ENCODE measurements at places on chromosomes 11 and 22.

- no peak for DNase-seq
These were observed 20.5 kb upstream of the AMOTL1 start for GRCh38 chr11:94747601-94748041.

GRCh38 chr11:88179971-88180629 lies 4.9 kb upstream of the RAB38 start:
- DNase-seq: peak; percentile 2

DNA sequence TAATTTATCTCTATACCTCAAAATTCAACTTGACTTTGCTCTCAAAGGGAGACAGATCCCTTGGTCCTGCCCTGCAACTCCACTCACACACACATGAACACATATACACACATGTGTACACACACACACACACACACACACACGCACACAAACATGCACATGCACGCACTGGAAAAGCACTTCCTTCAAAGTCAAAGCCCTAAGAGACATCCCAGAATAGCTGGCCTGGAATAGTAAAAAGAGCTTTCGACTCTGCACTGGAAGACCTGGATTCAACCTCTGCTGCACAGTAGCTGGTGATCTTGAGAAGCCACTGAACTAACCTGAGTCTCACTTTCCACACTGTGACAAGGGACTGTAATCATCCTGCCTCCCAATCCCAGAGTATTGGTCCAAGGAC lies 26.8 kb downstream of the TENM4 start:
- no peak for DNase-seq

- no peak for DNase-seq
These were observed 4.4 kb downstream of the ALX4 start for GRCh38 chr11:44305470-44306051.

DNA sequence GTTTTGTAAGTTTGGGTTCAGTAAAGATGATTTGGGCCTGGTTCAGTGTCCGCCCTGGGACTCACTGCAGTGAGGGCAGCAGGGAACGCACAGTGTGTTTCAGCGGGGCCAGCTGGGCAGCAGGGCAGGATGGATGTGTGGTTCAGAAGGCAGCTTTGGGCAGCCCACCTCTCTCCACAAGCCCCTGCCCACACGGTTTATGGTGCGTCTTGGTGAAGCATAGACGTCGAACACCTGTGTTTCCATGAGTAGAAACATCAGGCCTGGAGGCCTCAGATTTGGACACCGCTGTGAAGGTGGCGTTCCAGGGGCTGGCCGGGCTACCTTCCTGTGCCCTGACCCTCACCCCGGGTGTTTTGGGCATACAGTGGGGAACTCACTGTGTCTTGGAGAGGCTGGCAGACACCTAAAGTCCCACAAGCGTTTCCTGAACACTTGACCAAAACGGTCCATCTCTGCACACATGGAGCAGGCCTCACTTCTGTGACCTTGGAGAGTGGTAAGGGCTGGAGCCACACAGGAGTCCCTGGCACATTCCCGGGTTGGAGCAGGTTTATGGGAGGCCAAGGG lies 59.0 kb downstream of the ST14 start:
- no peak for DNase-seq

DNA sequence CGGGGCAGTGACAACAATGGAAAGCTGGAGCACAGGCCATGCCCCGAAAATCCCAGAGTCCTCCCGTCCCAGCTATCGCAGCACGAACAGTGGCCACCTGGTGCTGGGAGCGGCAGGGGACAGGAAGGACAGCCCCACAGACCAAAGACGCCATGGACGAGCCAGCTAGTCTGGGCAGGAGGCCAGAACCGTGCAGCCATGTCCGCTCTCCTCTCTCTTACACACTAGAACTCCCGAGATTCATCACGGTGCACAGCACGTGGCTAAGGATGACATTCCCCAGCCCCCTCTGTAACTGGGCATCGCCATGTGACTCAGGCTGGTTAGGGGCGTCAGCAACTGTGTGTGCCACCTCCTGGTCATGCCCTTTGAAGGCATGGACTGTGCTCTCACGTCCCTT lies 4.6 kb downstream of the CDPF1 start:
- DNase-seq: no peak

DNA sequence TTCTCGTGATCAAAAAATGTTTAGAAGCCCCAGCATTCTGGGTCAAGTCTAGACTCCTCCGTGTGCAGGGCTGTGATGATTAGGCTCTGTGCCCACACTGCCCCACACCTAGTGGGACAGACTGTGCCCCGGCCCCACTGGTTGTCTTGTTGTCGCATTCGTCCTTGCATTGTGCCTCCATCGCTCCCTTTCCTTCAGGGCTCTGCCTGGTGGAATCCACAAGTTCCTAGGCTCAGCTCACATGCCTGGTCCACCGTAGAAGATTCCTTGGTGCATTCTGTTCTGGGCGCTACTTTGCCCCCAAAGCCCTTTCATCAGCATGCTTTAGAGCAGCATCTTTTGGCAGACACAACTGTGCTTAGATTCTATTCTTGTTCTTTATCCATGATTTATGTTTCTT lies 23.5 kb upstream of the THY1 start:
- DNase-seq: no peak

DNA sequence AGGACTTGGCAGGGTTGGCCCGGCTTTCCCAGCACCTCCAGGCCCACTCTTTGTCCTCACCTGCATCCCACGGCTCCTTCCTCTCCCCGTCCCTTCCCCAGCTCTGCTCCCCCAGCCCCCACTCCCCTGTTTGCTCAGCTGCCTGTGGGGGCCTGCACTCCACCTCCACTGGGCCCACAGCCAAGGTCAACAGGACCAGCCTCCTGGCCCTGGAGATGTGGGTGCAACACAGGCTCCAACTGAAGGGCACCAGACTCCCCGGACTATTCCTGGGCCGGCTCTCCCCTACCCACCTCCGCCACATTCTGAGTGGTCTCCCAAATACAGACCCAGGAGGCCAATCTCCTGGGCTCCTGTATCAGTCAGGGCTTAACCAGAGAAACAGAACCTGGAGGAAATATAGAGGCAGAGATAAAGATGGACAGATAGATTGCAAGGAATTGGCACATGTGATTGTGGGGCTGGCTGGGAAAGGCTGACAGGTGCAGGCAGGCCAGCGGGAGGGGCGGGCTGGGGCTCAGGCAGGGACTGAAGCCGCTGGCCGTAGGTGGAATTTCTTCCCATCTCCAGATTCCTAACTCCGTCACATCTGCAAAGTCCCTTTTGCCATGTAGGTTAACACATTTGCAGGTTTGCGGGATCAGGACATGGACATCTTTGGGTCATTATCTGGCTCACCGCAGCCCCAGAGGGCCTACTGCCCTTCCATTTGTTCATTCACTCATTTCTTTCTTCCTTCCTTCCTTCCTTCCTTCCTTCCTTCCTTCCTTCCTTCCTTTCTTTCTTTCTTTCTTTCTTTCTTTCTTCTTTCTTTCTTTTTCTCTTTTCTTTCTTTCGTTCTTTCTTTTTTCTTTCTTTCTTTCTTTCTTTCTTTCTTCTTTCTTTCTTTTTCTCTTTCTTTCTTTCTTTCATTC lies 45.8 kb upstream of the MYH9 start:
- no peak for DNase-seq

- peak; percentile 37 for DNase-seq
These were observed 9.2 kb downstream of the EXT2 start for GRCh38 chr11:44104481-44105294.

DNA sequence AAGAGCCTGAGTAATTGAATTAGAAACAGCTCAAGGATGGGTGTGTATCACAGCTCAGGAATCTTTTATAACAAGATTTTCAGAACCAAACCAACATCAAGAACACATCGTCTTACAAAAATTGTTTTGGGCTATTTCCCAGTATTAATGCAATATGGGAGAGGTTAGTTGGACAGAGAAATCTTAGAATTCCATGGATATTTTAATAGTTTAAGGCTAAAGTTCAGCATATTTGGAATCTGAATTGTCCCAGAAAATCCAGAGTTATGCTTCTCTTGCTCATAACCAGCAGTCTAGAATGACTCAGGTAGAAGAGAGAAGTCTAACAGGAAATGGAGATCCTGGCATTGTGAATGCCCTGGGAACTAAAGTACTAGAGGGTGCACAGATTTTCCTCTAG lies 74.6 kb downstream of the ADM start:
- DNase-seq: peak; percentile 83

DNA sequence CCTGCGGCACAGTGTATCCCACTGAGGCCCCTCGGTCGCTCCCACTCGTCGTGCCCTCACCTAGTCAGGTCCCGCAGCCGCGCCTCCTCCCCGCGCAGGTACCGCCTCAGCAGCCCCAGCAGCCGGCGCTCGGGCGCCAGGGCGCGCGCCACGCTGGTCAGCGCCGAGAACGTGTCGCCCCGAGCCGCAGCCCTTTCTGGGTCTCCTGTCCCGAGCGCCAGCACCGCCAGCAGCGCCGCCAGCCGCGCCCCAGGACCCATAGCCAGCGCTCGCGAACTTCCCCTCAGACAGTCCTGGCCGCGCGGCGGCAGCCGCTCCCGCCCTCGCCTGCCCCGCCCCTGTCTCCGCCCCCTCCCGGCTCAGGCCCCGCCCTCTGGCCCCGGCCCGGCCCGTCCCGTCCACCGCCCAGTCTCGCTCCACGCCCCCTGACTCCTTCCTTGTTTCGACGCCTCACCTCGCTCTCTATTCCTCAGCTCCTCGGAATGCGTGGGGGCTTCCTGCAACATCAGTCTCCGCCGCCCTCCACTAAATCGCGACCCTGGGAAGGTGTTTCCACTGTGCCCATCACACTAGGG lies at the start of gene P4HA3:
Gene P4HA3, minus strand, starts transcription at position 289 of the 575 bp plus-strand sequence. Its CDS starts 29 bp downstream, at position 260.
- no peak for DNase-seq
